ENCODE measurements at places on chromosomes 4 and X.

DNA sequence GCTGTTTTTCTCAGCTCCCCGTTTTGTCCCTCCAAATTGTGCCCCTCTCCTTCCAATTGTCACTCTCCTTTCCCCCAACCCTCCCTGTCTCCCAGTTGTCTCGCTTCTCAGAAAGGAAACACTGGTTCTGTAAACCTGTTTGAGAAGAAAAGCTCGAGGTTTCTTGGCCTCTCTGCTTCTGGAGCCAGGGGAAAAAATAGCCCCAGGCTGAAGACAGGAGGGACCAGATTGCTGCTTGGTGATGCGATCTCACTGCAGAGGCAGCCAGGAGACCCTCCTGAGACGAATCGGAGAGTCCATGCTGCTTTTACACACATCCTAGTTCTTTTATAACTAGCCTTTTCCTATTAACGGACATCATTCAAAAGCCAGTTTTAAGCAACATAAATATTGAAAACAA lies 21.2 kb downstream of the TRIML1 start:
- no peak overlapping the region for H3K4me3 ChIP-seq
- H3K36me3 ChIP-seq = no peaks in the 10 kb centered on the region
- H3K27me3 ChIP-seq = no peaks in the 10 kb centered on the region
- no peak overlapping the region for H3K27ac ChIP-seq

DNA sequence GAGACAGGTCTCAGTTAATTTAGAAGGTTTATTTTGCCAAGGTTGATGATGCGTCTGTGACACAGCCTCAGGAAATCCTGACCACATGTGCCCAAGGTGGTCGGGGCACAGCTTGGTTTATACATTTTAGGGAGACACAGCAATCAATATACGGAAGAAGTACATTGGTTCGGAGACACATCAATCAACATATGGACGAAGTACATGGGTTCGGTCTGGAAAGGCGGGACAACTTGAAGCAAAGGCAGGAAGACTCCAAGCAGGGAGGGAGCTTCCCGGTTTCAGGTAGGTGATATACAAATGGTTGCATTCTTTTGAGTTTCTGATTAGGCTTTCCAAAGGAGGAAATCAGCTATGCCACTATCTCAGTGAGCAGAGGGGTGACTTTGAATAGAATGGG lies 225.2 kb upstream of the ZFP42 start:
- H3K36me3 ChIP-seq = no peaks in the 10 kb centered on the region
- DNase-seq = no peak
- no peak overlapping the region for H3K27ac ChIP-seq
- peaks cover 8% of the 10 kb centered on the region for H3K4me1 ChIP-seq
- no peak overlapping the region for H3K4me3 ChIP-seq

DNA sequence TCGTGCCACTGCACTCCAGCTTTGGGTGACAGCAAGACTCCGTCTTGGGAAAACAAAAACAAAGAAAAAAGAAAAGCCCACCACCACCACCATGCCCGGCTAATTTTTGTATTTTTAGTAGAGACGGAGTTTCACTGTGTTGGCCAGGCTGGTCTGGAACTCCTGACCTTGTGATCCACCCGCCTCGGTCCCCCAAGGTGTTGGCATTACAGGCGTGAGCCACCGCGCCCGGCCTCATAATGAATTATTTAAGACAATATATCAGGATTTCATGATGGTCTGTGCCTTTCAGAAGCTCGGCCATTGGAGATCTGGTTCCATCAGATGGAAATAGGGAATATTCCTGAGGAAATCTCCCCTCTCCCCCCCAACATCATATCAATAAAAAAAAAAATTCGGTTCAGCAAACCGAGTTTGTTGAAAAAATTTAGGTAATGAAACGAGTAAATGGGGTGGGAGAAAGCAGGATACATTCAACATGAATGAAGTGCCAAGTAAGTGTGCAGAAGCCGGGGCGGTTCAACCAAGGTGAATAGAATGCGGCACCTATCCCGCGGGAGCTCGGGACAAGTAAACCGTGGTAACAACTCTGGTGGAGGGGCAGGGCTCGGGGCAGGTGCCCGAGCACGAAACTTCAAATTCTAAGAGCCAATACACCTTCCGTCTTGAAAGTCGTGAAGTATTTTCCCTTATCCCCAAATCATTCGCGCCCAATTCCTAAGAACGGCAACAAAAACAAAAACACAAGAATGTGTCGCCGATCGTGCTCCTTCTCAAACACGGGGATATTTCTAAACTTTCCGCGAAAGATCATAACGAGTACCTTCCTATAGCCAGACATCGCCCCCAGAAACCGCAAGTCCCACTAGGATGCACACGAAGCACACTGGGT lies 773 bp upstream of the TXLNG start:
- H3K4me3 ChIP-seq = peak overlapping the region; percentile 4
- H3K36me3 ChIP-seq = no peaks in the 10 kb centered on the region
- H3K27ac ChIP-seq = no peak overlapping the region
- H3K27me3 ChIP-seq = no peaks in the 10 kb centered on the region
- peak; percentile 30 for DNase-seq
- H3K4me1 ChIP-seq = peaks cover 4% of the 10 kb centered on the region

GRCh38 chr4:115054836-115055235 lies 58.6 kb downstream of the NDST4 start:
- H3K36me3 ChIP-seq = no peaks in the 10 kb centered on the region
- no peak overlapping the region for H3K4me3 ChIP-seq
- no peaks in the 10 kb centered on the region for H3K27me3 ChIP-seq
- no peak overlapping the region for H3K27ac ChIP-seq
- no peaks in the 10 kb centered on the region for H3K4me1 ChIP-seq
- DNase-seq = no peak

GRCh38 chrX:39653691-39654090 lies 444.1 kb downstream of the BCOR start:
- H3K36me3 ChIP-seq = no peaks in the 10 kb centered on the region
- DNase-seq = no peak
- no peaks in the 10 kb centered on the region for H3K27me3 ChIP-seq
- no peak overlapping the region for H3K4me3 ChIP-seq
- H3K27ac ChIP-seq = no peak overlapping the region

- no peaks in the 10 kb centered on the region for H3K27me3 ChIP-seq
- no peaks in the 10 kb centered on the region for H3K4me1 ChIP-seq
- H3K27ac ChIP-seq = no peak overlapping the region
- no peak for DNase-seq
- no peaks in the 10 kb centered on the region for H3K36me3 ChIP-seq
Measured at GRCh38 chr4:111174331-111174730, 551.5 kb upstream of the PITX2 start.

Measured in body of pancreas (tissue), 4 donors.